ENCODE measurements at places on chromosomes 2 and 18.

- no peak for DNase-seq
Measured at GRCh38 chr2:152499896-152500735, 165.1 kb downstream of the FMNL2 start.

- no peak for DNase-seq
Measured at GRCh38 chr2:220057916-220058315, 430.5 kb downstream of the SLC4A3 start.

- no peak for DNase-seq
Measured at GRCh38 chr2:6876309-6876708, 1.3 kb upstream of the RSAD2 start.

GRCh38 chr2:233466991-233467603, 99.5 kb downstream of the USP40 start:
- DNase-seq, result no peak

- no peak for DNase-seq
Measured at GRCh38 chr2:202592566-202592965, 42.2 kb upstream of the FAM117B start.

- DNase-seq, result no peak
Measured at GRCh38 chr2:230703514-230703913, 9.1 kb upstream of the CAB39 start.

DNA sequence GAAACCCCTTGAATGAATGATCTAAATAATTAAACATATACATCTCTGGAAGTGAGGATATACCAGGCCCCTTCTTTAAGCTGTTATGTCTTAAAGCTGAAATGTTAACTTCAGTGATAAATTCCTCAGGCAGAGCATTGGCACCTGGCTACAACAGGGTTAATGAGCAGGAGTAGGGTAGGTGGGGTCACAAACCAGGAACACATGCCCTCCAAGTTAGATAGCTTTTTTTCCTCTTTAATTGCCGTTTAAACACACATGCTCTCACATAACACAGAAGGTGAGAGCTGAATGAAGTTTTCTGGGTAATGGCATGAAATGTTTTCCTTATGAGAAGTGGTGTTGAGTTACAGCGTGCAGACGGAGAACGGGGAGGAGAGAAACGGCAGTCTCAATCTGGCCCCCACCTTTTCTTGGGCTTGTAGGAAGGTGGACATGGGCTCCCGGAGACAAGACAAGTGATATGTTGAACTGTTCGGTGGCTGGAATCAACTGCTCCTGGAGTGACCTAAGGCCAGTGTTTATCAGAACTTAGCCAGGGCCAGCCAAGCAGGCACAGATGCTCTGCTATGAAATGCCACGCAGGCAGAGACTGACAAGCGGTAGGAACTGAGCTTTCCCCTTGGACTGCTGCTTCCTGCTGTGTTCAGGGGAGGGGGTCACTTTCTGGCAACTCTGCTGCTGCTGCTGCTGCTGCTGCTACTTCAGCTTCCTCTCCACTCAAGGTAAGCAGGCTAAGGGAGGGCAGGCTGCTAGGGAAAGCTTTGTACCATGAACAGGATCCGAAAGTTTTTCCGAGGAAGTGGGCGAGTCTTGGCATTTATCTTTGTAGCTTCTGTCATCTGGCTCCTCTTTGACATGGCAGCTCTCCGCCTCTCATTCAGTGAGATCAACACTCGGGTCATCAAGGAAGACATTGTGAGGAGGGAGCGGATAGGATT, at the start of gene GALNT5:
TSS of gene GALNT5 (plus strand) at position 394 of the 941 bp plus-strand sequence. CDS start at position 772, 378 bp downstream.
- DNase-seq, result no peak

DNA sequence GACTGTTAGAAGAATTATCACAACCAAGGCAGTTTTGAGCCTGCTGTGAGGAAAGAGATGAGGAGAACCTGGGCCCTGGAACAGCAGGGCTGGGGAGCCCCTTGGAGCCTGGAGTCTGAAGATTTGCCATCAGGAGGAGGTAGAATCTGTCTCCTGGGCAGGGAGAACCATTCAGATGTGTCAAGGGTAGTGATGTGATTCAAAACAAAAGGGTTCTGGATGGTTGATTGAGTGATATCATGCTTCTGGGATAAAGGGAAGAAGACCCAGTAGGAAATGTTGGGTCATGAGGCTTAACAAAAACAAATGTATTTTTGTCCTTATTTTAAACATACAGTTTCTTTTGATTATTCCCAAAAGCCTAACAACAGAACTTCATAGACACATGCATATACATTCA, 28.6 kb downstream of the RNF144A start:
- no peak for DNase-seq

DNA sequence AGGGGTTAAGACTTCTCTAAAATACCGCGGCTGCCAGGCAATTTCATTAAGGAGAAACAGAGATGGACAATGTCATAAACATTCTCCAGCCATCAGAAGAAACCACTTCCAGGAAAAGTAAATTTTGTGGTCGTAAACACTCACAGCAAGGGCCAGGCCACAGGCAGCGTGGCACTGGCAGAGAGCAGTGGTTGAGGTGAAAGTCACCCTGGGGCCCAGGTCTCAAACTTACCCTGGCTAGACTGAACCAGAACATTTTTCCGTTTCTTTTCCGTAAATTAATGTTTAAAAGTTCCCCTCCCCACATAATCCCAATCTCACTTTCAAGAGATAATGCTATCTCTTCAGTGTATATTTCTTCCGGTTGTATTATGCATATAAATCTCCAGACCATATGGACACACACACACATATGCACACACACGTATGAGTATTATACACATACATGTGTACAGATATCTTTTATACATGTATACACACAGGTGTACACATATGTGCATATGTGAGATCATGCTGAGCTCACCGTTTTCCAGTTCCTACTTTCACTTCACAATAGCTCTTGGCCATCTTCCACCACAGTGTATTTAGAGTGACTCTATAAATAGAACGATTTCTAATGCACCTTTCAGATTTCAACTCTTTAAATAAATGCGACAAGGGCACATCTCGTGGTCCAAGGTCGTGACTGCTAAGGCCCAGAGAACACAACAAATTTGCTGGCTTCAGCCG, 90.1 kb downstream of the MALT1 start:
- DNase-seq, result no peak

DNA sequence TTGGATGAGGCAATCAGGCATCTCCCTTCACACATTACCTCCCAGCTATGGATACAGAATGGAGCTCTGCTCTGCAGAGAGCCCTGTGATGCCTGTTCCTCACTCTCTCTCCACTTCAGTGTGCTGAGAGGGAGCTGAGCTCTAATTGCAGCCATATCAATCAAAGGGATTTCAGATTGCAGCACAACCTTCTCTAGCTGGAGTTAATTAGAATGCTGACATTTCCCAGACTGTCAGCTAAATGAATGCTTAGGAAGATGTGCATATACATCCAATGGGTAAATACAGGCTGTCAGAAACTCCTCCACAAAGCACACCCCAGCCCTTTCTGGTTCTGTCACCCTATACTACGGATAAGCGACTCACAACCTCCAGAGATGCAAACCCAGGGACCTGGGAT, 402.6 kb downstream of the EIPR1 start:
- no peak for DNase-seq

GRCh38 chr18:22547807-22548561, 130.3 kb upstream of the CTAGE1 start:
- no peak for DNase-seq

DNA sequence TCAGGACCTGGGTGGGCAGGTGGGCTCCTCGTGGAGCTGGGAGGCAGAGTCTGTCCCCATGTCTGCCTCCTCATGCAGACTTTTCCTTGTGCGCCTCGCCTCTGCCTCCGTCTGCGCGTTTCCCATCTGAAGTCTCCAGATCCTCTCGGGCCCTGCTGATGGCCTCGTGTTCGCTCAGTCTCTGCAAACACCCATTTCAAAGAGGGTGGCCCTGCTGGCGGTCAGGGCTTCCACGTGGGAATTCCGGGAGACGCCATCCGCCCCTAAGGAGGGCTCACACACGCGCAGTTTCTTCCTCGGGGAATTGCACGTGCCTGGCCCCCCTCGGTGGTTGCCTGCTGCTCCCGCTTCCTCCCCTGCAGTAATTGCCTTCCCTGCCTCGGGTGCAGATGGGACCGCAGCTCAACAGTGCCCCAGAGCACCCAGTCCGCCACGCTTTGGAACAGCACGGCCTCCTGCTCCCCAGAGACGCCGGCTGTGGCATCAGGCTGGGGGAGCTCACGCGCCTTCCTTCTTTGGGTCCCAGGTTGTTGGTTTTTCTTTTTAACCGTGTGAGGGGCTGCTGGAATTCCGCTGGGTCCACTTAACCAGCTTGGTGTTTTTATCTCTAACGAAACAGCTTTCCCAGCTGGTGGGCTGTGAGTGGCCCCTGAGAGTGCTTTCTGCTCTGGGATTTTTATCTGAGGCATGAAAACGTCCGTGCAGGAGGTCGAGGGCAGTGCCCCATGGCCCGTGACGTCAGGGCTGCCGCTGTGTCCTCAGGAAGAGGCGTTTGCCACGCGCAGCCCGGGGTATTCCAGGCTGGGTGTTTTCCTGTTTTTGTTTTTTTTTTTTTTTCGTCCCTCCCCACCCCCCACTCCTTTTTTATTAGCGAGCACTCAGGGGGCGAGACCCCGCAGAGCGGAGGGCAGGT, 16.1 kb downstream of the NFATC1 start:
- DNase-seq, result no peak

DNA sequence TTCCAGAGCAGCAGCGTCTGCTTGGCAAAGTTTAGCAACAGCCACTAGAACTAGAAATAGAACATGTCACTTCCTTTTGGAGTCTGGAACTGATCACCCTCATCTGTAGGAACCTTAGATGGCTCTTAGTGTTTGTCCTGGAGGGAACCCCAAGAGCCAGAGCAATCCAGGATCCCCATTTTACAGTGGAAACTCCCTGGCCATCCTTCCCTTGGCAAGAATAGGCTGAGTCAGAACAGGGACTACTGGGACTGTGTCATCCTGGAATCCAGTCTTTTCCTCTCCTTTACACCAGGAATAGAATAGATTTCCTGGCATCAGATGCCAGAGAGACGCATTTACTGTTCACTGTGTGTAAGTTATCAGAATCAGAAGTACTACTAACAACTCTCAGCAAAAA, 33.2 kb upstream of the GRHL1 start:
- DNase-seq, result no peak

DNA sequence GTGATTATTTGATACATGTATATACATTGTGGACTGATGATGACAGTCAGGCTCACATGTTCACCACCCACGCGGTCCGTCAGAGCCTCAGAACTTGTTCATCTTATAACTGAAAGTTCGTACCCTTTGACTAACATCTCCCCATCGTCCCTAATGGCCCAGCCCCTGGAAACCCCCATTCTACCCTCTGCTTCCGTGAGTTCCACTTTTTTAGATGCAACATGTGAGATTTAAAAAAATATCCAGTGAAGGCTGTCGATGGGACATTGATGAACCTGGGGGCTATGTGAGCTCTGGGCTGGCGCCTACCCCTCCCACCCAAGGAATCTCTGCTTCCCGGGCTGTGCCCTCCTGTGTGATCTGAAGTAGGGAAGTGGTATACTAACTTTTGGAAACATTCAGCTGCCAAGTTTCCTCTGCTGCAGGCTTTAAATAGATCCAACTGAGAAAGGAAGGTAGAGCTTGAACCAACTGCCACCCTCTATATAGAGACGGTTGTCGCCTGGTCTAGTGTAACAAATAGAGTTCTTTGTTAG, 163.8 kb downstream of the FAM210A start:
- DNase-seq, result no peak

DNA sequence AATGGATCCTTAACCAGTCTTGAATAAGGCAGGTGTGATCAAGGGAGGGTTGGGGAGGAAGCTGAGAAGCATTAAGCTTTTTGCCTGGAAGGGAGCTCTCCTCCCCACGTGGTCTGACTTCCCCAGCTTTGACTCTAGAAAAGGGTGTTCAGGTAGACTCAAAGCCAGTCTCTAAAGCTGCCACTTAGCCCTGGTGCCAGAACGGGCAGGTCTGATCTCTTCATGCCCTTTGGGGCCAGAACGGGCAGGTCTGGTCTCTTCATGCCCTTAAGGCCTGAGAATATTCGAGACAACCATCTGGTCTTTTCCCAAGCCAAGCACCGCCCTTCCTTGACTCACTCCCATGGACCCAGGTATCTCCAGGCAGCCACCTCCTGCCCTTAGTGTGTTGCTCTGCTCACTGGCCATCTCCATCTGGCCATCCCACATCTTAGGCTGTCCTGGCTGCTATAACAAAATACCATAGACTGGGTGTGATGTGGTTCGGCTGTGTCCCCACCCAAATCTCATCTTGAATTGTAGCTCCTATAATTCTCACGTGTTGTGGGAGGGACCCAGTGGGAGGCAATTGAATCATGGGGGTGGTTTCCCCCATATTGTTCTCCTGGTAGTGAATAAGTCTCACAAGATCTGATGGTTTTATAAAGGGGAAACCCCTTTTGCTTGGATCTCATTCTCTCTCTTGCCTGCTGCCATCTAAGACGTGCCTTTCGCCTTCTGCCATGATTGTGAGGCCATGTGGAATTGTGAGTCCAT, 59.4 kb downstream of the SNORC start:
- no peak for DNase-seq

GRCh38 chr2:241898463-241899270, 29.1 kb downstream of the RTP5 start:
- no peak for DNase-seq

DNA sequence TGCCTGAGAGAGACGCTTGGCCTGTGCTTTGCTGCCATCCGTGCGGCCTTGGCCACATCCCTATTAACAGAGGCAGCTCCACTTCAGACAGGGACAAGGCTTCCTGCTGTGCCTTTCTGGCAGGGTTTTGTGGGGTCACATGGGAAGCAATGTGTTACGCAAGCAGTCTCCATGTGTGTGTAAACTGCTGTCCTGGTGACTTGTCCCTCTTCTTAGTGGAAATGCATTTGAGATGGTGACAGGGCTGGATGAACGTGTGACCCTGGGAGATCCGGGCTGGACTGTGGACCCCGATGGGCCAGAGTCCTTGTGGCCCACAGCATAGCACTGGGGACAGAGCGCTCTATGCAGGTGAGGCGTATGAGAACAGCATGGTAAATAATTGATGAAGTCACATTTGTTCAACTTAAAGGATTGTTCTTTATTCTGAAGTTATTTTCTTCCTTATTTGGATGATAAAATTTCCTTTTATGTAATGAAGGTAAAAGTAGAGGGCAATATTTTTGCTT, 23.2 kb downstream of the ASB1 start:
- DNase-seq, result no peak

DNA sequence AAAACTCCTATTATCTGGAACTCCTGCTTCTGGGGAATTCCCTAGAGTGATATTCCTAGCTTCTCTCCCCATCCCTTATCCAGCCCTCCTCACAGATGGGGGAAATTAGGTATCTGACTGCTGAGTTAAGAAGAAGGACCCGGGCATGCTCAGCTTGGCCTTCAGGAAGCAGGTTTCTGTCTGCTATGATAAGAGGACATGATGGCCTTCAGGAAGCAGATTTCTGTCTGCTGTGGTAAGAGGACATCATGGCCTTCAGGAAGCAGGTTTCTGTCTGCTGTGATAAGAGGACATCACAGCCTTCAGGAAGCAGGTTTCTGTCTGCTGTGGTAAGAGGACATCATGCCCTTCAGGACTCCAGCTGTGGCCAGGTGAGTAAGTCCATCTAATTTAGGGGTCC, 65.2 kb downstream of the PLEKHM3 start:
- DNase-seq, result no peak

DNA sequence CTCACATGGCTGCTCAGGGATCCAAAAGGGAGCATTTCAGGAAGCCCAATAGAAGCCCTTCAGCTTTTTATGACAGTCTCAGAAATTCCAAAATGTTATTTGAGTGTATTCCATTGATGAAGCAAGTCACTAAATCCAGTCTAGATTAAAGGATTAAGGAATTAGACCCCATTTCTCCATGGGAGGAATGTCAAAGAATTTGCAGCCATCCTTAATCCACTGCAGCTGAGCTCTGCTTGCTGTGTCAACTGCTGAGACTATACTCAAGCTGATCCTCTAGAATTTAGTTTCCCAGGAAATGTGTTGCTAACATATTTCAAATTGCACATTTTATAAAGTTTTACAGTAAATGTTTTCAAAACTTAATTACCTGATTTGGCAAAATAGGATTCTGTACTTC, 28.4 kb upstream of the C2orf69 start:
- DNase-seq, result no peak

All from NK-92 treated with Interleukin-12 subunit alpha and Interleukin-12 subunit beta, amount 100 ng/mL, for 24 hours (cell line).